ENCODE measurements at places on chromosomes 4 and X.
A peak's percentile ranks its signal among the peaks of the same experiment; 100 is the strongest.

- peak; percentile 93 for DNase-seq
These were observed 72.2 kb upstream of the PPP3CA start for GRCh38 chr4:101419336-101420135.

DNA sequence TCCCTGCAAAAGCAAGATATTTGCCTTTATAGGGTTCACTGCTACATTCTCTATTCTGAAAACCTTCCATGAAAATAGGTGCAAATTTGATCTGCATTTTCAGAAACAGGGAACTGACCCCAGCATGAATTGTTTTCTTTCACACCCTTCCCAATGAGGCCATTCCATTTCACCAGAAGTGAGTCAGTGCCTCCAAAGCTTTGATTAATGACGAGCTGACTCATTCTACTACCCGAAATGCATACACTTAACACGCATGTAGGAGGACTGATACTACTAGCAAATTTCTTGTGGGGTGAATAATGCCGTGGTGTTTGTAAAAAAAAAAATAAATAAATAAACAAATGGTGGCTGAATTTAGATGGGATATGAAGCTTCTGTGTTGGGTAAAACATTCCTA lies 146.9 kb upstream of the FGF13 start:
- DNase-seq = no peak

DNA sequence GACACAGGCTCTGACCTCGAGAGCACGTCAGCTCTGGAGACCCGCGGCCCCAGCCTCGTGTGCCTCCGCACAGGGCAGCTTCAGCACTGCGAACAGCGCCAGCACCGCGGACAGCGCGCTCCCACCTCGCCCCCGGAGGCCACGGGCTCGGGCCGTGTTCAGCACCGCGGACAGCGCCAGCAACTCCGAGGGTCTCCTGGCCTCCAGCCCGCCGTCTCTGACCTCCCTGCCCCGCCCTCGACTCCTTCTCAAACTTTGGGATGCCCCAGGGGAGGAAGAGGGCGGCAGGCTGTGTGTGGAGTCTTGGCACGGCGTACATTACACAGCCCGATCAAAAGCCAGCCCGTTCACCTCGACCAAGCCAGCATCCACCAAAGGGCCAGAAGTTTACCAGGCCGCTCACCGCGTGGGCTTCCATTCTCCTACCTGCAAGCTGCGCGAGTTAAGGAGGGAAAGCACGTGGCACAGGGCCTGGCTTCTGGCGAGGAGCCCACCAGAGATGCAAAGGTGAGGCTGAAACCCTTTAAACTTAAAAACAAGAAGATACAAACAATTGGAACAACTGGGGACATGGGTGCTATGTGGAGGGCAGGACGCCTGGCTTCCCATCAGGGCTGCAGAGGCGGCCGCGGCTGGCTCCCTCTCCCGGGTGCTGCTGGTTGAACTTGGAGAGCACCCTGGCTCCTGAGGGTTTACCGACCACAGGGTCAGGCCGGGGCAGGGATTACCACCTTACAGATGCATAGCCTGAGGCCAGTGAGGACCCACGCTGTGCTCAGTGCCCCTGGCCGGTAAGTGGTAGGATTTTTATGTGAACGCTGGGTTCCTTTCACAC lies 4.5 kb upstream of the NKX1-1 start:
- DNase-seq = no peak

- no peak for DNase-seq
These were observed 18.3 kb downstream of the G3BP2 start for GRCh38 chr4:75654905-75655304.

GRCh38 chrX:136577552-136577951 lies 45.5 kb downstream of the VGLL1 start:
- DNase-seq = peak; percentile 58

GRCh38 chrX:136967966-136968365 lies 65.8 kb downstream of the GPR101 start:
- DNase-seq = no peak

DNA sequence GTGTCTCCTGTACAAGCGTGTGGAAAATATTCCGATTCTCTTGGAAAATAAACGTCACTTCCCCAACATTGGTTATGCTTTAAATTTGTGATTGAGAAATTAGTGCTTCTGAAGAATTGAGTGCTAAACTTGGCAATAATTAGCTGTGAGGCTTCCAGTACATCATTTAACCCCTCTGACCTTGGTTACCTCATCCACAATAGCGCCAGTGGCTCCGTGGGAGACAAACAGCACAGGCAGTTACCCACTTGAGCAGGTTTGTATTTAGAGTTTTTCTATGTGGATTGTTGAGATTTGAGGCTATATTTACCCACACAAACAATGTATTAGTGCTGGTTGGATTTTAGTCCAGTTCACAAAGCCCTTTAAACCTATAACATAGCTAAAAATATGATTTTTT lies 476.5 kb downstream of the NKX6-1 start:
- DNase-seq = no peak
